ENCODE measurements at places on chromosomes 2 and 18. TPM values are rescaled to one million over a fixed set of nuclear protein-coding genes. Genes with fewer than 3 reads are reported as not detected.

The FOXI3 gene
- total RNA-seq: 0.06 TPM

The CHRNG gene
- total RNA-seq: not detected

The RNF144A gene
- 8.9 TPM for total RNA-seq

The ANAPC1 gene
- 29.4 TPM for total RNA-seq

The B3GNT7 gene
- total RNA-seq: 2.2 TPM

The RAB27B gene
- 13.1 TPM for total RNA-seq

The RNF25 gene
- 51.5 TPM for total RNA-seq

The SLC8A1 gene
- total RNA-seq: 0.20 TPM

The ZSWIM2 gene
- total RNA-seq: not detected

The TBR1 gene
- total RNA-seq: 0.05 TPM

The CNTNAP5 gene
- total RNA-seq: not detected

The REG3G gene
- total RNA-seq: not detected

The SLC14A1 gene
- total RNA-seq: not detected

The SPATA3 gene
- not detected for total RNA-seq

The FBXO36 gene
- total RNA-seq: 0.93 TPM

The SMAD4 gene
- total RNA-seq: 57.1 TPM

The SP9 gene
- 1.7 TPM for total RNA-seq

The UGT1A5 gene
- total RNA-seq: 0.09 TPM

The VAMP8 gene
- 14.8 TPM for total RNA-seq

The POU3F3 gene
- total RNA-seq: not detected
